ENCODE measurements at places on chromosomes 5 and 9.

DNA sequence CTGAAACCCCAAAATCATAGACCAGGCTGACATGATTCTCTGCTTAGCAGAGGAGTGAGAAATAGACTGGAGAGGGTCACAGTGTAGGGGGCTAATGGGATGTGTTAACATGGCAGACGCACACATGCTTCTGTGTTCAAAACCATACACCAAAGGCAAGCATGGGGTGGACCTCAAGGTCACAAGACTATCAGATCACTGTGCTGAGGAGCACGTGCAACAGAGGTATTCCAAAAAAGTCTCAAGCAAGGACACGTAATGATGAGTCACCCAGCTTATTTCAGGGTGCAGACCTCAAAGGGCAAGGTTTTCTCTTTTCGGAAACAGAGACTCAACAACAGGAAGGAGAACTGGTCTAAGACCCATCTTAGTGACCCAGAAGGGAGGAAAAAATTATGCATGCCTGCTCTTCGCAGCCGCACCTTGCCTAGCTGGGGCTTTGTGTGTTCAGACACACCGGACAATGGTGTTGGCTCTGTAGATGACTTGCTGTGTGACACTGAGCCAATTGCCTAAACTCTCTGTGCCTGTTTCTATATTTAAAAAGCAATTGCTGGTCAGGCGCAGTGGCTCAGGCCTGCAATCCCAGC, 20.3 kb downstream of the WHRN start:
- DNase-seq, result no peak

DNA sequence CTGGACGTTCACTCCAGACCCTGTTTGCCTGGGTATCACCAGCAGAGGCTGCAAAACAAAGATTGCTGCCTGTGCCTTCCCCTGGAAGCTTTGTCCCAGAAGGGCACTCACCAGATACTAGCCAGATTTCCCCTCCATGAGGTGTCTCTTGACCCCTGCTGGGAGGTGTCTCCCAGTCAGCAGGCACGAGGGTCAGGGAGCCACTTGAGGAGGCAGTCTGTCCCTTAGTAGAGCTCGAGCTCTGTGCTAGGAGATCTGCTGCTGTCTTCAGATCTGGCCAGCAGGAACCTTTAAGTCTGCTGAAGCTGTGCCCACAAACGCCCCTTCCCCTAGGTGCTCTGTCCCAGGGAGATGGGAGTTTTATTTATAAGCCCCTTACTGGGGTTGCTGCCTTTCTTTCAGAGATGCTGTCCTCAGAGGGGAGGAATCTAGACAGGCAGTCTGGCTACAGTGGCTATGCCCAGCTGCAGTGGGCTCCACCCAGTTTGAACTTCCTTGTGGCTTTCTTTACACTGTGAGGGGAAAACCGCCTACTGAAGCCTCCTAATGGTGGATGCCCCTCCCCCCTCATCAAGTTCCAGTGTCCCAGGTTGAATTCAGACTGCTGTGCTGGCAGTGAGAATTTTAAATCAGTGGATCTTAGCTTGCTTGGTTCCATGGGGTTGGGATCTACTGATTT, 253.9 kb downstream of the SPATA31D1 start:
- DNase-seq, result no peak

DNA sequence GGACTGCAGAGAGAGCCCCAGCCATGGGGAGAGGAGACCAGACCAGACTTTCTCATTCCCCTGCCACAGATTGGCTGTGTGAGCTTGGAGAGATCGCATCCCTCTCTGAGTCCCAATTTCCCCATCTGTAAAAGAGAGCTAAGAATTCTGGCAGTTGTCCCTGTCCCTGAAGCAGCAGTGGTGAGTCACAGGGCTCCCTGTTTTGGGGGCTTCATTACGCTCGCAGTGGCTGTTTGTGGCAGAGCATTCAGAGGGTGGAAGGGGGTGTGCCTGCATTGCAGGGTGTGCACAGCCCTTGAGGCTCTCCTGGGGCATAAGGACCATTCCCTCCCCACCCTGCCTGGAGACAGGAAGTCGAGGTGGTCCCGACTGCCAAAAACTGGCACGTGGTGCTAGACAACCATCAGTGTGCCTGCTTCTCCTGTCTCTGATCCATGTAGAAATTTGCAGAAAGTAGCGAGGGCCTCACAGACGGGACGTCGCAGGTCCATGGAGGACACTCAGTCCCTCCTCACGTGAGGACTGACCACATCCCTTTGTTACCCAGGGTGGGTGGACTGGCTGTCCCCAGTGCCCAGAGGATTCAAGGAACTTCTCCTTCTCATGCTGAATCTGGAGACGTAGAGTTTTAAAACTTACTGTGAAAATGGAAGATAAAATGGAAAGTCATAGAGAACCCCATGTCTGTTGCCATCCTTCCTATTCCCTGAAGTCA, 35.3 kb downstream of the HRH2 start:
- no peak for DNase-seq

GRCh38 chr9:14222149-14222835, 91.6 kb downstream of the NFIB start:
- no peak for DNase-seq

DNA sequence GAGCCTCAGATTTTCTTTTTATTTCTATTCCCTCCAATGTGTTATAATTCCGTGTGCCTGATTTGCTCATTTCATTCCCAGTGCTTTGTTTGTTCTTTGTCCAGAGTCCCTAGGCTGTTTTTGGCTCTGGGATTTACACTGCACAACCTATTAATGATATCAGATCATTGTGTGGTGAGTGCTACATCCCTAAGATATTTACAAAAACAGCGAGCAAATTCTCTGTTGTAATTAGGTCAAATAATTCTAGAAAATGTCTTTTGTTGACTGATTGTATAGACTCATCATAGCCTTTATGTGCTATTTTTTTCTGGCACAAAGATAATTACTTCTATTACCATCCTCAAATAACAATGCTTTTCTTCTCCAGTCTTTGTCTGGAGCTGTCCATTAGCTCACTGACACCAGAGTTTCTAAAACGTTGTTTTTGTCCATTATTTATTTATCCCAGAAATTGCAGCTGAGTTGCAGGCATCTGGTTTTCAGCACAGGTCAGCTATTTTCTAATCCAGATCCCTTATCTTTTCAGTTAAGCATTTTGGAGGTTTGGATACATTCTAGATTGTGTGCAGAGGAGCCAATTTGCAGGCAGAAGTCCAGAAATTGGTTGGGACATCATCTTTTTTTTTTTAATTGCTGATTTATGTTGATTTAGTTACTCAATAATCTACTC, 379.9 kb upstream of the DMAC1 start:
- peak; percentile 40 for DNase-seq

DNA sequence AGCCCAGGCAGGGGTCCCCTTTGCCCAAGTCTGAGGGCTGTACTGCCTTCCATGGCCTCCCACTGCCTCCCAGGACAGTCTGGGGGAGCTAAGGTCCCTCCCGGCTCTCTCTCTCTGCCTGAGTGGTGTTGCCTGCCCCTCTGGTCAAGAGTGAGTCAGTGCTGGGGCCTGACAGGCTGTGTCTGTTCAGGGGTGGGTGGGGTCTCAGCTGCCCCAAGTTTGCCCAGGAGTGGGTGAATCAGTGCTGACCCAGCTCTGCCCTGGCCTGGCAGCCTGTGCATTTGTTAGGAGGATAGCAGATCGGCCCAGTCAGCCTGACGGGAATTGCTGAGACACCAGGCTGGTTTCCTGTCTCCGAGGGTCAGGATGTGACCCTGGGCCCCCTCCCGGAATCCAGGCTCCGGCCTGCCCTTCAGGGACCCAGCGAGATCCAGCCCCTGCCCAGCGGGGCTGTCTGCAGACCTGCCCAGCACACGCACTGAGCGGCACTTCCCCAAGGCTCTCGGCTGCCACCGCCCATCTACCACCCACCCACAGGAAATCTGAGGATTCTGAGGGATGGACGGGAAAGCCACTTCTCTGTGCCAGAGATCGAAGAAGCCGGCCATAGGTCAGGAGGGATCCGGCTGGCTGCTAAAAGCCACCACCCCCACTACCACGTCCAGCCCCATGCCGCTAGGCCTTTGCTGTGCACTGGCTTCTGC, 15.9 kb downstream of the ENG start:
- no peak for DNase-seq

DNA sequence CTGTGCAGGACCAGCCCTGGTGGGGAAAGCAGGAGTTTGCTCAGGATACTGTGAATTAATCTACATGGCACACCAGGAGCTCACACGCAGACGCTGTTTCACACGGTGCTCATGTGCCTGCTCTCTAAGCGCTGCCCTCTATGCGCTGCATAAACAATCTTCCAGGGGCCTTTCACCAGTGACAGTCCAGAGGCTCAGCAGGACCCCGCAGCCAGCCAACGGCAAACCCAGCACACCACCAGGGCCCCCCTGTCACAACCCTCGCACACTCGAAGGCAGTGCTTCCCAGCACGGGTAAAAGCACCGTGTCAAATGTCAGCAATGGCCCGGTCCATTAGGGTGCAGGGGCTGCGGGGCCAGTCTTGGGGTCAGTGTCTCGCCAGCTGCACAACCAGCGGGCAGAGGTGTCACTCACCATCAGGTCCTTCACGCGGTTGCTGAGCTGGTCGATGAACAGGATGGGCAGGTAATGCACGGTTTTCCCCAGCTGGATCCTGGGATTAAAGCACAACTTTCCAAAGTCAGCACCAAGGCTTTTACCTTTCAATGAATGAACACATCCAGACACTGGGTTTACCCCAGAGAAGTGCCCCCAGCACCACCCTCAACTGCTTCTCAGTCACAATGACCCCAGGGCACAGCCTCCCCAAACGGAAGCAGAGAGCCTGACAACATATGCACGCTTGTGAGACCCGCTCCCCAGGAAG, 7.3 kb downstream of the CLPTM1L start:
- DNase-seq, result no peak

DNA sequence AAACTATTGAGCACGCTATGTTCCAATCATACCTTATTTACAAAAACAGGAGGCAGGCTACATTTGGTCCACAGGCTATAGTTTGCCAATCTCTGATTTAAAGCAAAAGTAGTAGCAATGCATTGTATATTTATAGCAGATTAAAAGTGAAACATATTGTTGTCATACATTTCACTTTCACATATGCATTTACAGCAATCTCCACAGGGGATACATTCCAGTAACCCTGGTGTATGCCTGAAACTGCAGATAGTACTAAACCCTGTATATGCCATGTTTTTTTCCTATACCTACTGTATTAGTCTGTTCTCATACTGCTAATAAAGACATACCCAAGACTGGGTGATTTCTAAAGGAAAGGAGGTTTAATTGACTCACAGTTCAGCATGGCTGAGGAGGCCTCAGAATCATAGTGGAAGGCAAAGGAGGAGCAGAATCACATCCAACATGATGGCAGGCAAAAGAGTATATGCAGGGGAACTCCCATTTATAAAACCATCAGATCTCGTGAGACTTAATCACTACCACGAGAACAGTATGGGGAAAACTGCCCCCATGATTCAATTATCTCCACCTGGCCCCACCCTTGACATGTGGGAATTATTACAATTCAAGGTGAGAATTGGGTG, 5.9 kb upstream of the CSF1R start:
- DNase-seq, result no peak

DNA sequence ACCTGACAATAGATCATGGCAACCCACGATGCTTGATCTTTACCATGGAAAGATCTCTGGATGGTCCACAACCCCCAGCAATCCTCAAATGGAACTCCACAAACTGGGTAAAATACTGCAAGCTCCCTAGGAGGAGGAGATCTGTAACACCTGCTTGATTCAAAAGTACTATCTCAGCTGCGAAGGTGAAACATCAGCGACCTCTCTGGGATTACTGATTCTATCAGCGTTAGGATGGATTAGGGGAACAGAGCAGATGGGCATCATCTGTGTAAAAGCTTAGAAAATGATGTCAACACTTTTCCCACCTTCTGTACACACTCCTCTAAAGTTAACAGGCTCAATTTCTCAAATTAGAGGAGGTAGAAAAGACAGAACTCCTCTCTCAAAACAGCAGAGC, 31.5 kb upstream of the TRPC7 start:
- DNase-seq, result no peak

Data from NCI-H2227 treated with DMSO at 0.1 percent for 48 hours (cell line).